ENCODE measurements at places on chromosomes 12 and 14.

GRCh38 chr12:128079-128478, 61.5 kb downstream of the IQSEC3 start:
- DNase-seq, result no peak

GRCh38 chr14:22678221-22678620, 34.1 kb upstream of the OR6J1 start:
- DNase-seq, result no peak

DNA sequence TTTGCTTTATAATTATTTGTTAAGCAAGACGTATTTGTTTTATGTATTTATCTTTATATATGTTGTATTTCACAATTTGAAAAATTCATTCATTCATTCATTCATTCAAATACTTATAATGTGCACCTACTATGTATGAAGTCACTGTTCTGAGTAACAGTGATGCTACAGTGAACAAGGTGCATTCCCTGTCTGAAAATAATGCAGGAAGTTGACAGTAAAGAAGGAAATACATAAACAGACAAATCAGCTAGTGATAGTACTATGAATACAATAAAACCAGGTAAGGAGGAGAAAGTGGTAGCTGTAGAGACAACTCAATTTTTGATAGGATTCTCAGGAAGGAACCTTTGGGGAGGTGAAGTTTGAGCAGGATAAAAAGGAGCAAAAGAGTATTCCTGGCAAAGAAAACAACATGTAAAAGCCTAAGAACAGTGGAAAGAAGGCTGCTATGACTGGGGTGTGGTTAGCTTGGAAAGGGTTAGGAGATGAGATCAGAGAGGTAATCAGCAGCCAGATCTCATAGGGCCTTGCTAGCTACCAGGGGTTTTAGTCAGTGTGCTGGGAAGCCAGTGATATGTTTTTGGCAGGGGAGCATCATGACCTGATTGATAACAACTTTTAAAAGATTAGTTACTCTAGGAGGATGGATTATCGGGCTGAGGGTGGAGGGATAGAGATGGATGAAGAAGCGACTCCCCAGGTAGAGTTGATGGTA, 17.4 kb downstream of the BICDL1 start:
- peak; percentile 78 for DNase-seq

GRCh38 chr14:31252865-31253264, 45.3 kb upstream of the HECTD1 start:
- DNase-seq, result no peak

DNA sequence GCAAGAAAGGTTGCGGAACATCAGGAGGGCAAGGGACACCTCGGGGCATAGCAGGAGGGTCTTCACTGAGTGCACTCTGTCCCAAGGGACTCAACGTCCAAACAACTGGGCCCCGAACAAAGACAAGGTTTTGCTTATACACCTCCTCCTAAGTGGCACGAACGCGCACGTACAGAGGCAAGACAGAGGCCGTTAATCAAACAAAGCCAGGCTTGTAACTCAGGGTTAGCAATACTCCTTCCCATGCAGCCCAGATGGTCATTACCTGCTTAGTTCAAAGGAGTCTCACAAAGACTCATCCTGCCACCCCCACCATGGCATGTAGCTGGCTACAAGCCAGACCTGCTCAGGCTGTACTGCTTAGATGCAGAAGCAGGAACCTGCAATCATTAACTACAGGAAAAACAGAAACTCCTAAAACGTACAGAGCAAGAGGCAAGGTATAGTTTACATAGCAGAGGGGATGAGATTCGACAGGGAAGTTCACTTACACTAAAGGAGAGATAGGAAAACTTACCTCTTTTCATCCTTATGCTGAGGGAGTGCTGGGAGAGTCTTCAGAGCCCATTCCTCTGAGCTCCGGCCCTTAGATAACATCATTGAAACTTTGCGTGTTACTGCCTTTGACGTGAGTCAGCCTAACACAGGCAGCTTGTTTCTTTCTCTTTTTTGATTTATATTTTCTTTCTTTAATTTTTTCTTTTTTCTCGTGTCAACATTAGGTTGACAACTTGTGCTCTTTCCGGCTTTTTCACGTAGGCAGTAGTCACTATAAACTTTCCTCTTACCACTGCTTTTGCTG, 1319.1 kb downstream of the TMEM121 start:
- no peak for DNase-seq

GRCh38 chr12:27434673-27435565, 11.6 kb upstream of the SMCO2 start:
- DNase-seq, result no peak

DNA sequence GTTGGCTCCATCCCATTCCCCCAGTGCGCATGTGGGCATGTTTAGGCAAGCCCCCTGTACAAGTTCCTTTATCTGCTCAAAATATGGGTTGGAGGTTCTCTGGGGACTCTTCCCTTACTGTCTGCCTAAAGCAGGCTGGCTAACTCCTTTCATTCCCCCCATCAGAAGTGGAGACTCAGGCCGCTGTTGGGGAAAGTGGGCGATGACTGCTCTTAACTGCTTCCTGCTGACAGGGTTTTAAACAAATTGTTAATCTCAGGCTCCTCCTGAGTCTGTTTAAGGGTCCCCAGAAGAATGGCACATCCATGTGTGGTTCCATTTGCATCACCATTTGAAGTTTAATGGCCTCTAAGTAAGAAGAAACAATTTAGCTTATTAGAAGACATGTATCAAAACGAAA, 15.4 kb upstream of the FAR2 start:
- no peak for DNase-seq

DNA sequence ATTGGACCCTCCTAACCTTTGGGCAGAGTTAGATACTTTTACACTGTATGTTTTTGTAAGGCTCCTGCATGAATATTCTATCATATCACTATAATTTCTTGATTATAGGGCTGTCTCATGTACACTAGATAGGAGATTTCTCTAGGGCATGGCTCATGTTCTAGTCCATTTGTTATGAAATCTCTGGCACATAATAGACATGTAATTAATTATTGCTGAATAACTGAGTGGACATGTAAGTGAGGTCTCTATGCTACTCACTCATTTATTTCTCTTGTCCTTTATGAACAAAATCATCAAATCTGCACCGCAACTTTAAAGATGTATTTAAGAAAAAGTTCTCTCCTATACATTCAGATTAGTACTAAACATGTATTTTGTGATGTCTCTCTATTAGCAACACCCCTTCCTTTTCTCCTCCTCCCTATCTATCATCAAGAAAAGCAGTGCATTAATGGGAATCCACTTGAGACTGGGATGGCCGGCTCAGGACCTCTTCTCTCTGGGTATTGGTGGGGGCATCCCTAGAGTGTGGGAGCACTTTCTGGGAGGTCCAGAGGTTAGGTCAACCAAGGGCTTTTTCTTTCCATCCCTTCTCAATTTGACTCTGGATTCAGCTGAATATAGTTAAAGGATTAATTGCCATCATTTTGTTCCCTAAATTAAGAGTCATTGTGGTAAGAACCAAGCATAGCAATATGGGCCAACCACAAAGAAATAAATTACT, 168.0 kb upstream of the HMGA2 start:
- DNase-seq, result no peak

DNA sequence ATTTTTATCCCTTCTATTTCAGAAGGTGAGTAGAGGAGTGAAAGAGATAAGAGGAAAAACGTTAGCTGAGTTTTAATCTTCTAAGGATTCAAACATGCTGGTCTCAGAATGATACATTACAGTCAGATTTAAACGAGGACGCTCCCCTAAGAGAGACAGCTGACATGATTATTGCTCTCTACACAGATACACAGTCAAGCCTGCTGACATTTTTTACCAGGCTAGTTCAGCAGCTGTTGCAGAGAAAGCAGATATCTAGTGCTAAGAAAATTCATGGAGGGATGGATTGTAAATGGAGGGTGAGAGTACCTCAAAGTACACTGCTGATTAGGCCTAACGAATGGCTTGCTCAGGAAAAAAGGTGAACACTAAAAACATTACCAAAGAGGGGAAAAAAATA, 31.9 kb upstream of the SOS2 start:
- no peak for DNase-seq

DNA sequence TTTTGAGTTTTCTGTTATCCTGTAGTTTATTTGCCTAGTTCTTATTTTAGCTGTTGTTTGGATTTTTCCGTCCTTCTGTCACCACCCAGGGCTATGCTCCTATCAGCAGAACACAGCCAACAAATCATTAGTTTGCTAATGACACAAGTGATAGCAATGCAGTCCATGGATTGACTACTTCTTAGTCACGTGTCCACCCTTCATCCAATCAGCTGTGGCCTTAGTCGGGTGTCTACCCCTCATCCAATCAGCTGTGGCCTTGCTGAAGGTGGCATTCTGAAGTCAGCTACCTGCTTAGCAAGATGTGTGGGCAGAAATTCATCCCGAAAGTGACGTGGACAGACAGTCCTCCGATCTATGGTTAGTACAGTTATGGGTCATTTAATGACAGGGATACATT, 182.3 kb downstream of the GALC start:
- DNase-seq, result no peak

- no peak for DNase-seq
Observed at GRCh38 chr14:23008831-23009230, 1.1 kb downstream of the C14orf93 start.

DNA sequence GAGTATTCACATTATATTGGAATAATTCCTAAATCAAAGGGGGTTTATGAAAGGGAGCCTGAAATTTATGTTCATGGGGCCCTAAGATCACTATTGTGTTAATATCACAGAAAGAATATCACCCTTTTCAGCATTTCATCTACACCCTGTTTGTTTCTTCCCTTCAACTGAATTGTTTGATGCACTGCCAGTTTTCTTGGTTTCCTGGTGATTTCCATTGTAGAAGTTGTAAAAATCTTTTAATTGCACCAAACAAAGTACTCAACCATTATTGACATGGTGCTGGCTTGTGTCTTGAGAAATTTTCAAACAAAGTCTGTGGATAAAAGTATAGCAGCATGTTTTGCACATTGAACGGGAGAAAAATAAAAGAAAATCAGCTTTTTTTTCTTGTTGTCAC, 154.8 kb upstream of the PRKD1 start:
- DNase-seq, result no peak

- DNase-seq, result no peak
Observed at GRCh38 chr12:69240631-69240995, 1.2 kb downstream of the CPSF6 start.
